ENCODE measurements at places on chromosomes 3 and 15.

GRCh38 chr15:36609793-36610192 lies 30.4 kb downstream of the CDIN1 start:
- DNase-seq, result no peak

- DNase-seq, result no peak
Measured at GRCh38 chr3:131551761-131552160, 49.0 kb upstream of the MRPL3 start.

DNA sequence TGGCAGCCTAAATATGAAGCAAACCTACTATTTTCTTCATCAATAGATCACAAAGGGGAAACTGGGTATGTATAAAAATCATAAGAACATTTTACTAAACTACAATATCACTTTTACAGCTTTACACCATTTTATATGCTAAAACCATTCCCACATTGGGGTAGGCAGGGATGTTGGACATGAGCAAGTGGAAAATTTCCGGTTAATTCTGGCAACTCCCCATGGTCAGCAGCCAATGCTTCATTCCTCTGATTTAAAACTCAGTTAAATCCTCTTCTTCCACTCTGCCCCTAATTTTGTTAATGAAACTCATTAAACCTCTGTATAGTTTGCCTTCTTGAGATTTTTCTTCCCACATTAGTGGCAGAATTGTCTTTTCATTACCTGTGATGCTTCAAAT lies 552.5 kb upstream of the NECTIN3 start:
- no peak for DNase-seq

DNA sequence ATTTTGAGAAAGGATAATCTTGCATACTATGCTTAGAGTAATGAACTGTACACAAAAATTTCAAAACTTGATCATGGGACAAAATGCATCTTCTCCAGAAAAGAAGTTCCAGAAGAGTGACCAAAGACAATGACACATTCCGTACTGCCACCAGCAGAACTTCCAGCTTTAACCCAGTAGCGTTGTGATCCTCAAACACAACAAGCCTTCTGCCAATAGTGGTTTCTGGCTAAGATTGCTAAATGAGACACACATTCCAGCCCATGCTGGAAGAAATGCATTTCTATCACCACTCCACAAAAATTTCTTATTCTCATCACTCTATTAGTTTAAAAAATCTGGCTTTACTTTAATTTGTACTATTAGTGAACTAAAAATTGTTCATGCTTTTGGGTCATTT lies 334.9 kb downstream of the TBC1D5 start:
- DNase-seq, result no peak

GRCh38 chr3:46114323-46114988 lies 87.2 kb upstream of the XCR1 start:
- no peak for DNase-seq

DNA sequence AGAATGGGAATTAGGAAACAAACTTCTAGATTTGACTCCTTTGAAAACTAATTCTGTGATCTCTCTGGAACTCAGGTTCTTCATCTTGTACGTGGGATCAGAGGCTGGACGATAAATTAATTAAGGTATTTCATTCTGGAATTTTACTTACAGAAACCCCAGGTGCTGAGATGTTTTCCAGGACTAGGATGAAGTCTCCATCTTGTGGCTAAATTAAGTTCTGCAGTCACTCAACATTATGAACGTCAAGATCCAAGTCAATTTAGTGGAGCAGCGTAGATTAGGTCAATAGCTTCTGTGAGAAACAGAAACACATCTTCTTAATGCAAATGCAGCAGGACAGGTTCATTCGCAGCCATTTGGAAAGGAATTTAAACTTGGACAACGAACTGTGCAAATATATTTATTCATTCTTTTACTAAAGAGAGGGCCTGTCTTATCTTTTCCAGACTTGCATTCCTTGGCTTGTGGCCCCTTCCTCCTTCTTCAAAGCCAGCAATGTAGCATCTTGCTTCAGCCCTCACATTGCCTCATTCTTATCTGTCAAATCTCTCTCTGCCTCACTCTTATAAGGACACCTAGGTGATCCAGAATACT lies 26.7 kb upstream of the TMC3 start:
- DNase-seq, result no peak

DNA sequence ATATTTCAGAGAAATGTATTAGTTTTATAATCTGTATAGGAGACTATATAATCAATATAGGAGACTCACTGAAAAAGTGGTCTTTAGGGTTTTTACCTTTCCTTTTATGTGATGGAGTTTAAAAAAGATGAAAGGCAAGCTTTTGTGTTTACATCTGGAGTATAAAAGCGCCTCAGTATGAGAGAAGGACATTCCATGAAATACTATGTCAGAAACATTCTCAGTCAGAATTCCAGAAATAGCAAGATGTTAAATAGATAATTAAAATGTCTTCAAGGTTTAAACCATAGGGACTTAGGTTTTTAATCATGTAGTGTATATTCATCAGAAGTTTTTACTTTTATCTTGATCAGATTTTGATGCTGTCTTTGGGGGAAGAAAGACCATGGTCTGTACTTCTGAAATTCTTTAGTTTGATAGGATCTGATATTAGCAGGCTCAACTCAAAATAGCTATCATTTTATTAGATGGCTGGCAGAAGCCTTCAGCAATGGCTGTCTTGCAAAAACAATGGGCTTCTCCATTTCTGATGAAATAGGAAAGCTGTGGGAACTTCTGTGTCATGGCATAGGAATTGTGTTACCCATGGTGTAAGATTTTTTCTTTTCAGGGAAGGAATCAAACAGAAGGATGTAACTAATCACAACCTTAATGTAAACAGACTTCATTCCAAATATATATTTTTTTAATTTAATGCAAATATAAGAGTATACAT lies 209.6 kb upstream of the PLSCR5 start:
- DNase-seq, result no peak

DNA sequence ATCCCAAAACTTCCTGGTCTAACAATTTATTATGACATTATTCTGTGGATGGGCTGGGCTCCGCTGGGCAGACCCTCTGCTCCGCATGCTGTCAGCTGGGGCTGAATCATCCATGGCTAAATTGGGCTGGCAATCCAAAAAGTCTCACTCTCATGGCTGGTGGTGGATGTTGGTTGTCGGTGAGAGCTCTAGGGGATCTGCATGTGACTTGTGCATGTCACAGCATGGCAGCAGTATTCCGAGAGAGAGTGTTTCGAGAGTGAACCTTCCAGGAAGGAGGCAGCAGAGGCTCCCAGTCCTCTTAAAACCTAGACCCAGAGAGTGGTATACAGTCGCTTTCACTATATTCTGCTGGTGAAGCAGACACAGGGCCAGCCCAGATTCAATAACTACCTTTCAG lies 9.9 kb downstream of the RARB start:
- no peak for DNase-seq

- no peak for DNase-seq
Measured at GRCh38 chr3:117017135-117017894, 307.7 kb downstream of the TUSC7 start.

GRCh38 chr3:73007992-73008712 lies 11.5 kb downstream of the PPP4R2 start:
- DNase-seq, result no peak

GRCh38 chr3:110413807-110414748 lies 657.5 kb upstream of the NECTIN3 start:
- no peak for DNase-seq

DNA sequence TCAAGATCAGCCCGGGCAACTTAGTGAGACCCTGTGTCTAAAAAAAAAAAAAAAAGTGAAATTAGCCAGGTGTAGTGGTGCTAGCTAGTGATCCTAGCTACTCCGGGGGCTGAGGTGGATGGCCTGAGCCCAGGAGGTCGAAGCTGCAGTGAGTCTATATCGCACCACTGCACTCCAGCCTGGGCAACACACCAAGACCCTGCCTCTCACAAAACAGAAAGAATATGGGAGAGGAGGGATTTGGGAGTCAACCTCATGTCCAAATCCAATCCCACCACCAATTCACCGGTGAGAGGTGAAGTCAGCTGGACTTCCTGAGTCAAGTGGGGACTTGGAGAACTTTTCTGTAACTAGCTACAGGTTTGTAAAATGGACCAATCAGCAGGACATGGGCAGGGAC lies 80.5 kb upstream of the MFGE8 start:
- no peak for DNase-seq

DNA sequence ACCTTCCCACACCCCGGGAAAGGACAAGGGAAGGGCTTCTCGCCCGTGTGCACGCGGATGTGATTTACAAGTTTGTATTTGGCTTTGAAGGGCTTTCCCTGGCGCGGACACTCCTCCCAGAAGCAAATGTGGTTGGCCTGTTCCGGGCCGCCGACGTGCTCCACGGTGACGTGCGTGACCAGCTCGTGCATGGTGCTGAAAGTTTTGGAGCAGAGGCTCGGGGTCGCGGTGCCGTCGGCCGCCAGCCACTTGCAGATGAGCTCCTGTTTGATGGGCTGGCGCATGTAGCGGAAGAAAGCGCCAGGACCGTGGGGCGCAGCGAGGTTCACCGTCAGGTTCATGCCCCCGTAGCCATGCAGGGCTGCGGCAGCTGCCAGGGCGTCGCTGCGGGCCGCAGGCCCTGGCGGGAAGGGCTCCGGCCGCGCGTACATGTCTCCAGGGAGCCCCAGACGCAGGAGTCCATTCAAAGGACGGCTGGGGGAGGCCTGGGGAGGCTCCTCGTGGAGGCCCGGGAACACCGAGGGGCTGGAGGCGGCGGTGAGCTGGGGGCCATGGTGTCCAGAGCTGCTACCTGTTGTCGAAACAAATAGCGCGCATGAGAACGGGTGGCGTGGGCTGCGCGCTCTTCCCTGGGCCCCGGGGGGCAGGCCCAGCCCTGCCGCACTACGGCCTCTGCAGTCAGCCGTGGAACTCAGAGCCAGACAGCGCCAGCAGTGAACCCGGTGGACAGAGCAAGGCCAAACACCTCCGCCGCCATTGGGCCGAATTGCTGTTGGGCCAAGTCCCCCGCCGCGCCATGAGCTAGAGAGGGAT lies 10.2 kb downstream of the ZIC4 start:
- no peak for DNase-seq

GRCh38 chr15:33022629-33023028 lies 171.9 kb downstream of the FMN1 start:
- no peak for DNase-seq

DNA sequence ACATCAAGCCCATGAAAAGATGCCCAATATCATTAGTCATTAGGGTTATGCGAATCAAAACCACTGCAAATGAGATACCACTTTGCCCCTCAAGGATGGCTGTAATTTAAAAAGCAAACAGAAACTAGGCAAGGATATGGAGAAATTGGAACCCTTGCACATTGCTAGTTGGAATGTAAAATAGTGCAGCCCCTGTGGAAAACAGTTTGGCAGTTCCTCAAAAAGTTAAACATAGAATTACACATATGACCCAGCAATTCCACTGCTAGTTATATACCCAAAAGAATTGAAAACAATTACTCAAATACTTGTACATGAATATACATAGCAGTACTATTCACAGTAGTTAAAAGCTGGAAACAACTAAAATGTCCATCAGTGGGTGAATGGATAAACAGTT lies 186.8 kb upstream of the CGNL1 start:
- no peak for DNase-seq
